ENCODE measurements at places on chromosomes 1 and 21. TPM values are rescaled to one million over a fixed set of nuclear protein-coding genes. Genes with fewer than 3 reads are reported as not detected.

The EPHA2 gene
- polyA plus RNA-seq, result 14.0 TPM

DNA sequence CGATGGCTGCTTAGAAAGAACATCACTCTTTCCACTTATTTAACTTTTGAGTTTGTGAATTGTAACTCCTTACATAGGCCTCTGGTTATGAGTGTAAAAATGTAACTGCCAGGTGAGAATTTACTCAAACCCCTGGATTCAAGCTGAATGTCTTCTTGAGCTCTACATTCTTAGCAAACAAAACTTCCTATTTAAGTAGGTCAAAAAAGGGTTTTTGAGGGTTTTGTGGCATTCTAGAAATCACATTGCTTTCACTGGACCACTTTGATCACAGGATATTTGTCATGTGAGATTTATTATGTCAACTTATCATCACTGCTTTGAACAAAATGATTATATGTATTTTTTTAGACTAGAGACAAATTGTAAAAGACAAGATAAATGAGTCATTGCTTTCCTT, 5.7 kb downstream of the IL23R start:
- no peak for DNase-seq

The TMPRSS15 gene
- polyA plus RNA-seq, result not detected

The SMIM1 gene
- polyA plus RNA-seq, result 3.8 TPM

GRCh38 chr21:36966821-36967768, 626 bp upstream of the HLCS start:
- no peak for DNase-seq
